ENCODE measurements at places on chromosomes 5 and 9. TPM values are rescaled to one million over a fixed set of nuclear protein-coding genes. Genes with fewer than 3 reads are reported as not detected.
A peak's percentile ranks its signal among the peaks of the same experiment; 100 is the strongest.

The RGS3 gene
- 33.0 TPM for polyA plus RNA-seq

The GDNF gene
- polyA plus RNA-seq: 4.2 TPM

The CAAP1 gene
- polyA plus RNA-seq: 34.7 TPM

The ACTBL2 gene
- 0.01 TPM for polyA plus RNA-seq

The CDO1 gene
- polyA plus RNA-seq: 5.7 TPM

The CCDC152 gene
- 30.3 TPM for polyA plus RNA-seq

DNA sequence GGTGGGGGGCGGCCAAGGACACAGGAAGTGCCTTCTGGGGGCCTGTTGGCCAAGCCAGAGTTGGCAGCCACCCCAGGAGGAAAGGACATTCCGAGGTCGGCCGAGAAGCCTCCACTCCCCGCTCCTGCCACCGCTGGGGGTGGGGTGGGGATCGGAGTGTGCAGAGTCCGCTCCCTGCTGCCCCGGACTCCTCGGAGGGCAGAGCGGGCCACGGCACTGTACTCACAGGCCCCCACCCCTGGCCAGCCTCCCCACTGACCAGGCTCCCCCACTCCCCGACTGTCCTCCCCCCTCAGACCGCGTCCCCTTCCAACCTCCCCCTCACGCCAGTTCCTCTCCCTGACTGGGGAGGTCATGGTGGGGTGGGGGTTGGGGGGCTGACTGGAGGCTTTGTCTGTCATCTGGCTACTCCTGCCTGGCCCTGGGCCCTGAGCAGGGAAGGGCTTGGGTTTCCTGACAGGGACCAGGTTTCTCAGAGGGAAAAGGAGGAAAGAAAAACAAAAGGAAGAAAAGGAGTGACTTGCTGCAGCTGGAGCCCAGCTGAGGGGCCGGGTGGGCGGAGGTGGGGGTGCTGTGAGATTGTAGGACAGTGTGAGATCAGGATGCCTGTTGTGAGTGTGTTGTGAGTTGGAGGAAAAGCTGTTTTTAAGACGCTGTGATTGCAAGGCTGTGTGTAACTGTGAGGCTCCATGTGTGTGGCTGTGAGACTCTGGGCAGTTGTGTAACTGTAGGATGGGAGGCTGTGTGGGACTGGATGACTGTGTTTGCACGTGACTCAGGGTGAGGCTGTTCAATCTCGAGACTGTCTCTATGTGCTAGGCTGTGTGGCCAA is 29.7 kb downstream of the CNTFR start:
- peaks cover 39% of the 10 kb centered on the region for H3K27me3 ChIP-seq
- peak overlapping the region; percentile 39 for H3K27ac ChIP-seq
- H3K36me3 ChIP-seq: peaks cover 3% of the 10 kb centered on the region
- H3K4me1 ChIP-seq: peaks cover 11% of the 10 kb centered on the region
- H3K4me3 ChIP-seq: no peak overlapping the region
- DNase-seq: no peak

- H3K36me3 ChIP-seq: peaks cover 26% of the 10 kb centered on the region
- H3K4me1 ChIP-seq: peaks cover 4% of the 10 kb centered on the region
- no peaks in the 10 kb centered on the region for H3K27me3 ChIP-seq
- no peak overlapping the region for H3K27ac ChIP-seq
- no peak overlapping the region for H3K4me3 ChIP-seq
- no peak for DNase-seq
Measured at GRCh38 chr9:35562895-35563780, 41.9 kb upstream of the TESK1 start.

DNA sequence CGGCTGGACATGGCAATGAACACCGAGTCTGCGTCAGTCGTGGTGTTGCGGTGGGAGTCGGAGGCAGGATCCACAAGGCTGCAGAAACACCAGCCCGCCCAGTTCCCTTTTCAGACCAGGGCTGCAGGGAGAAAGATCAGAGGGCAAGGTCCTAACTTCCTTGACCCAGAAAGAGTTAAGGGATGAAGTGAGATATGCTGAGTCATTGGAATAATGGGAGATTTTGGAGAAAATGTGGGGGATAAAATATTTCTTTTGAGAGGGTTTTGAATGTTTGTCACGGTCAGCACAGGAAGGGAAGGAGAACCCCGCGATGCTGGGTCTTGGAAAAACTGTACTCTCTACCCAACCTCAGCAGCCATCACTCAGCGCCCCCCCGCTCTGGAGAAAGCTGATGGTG is 416.0 kb downstream of the ICE1 start:
- DNase-seq: no peak
- H3K4me1 ChIP-seq: no peaks in the 10 kb centered on the region
- no peaks in the 10 kb centered on the region for H3K36me3 ChIP-seq
- H3K4me3 ChIP-seq: no peak overlapping the region
- no peaks in the 10 kb centered on the region for H3K27me3 ChIP-seq
- no peak overlapping the region for H3K27ac ChIP-seq

DNA sequence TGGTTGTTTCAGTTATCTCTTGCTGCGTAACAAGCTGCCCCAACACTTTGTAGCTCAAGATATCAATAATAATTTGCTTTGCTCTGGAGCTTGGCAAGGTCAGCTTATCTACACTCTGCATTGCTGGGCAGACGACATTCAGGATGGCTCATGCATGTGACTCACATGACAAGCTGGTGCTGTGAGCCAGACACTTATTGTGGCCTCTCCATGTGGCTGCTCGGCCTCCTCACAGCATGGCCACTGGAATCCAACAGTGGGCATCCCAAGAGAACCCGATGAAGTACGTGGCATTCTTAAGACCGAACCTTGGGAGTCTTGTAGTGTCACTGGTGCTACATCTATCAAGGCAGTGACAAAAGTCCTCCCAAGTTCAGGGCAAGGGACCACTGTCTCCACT is 94.2 kb upstream of the MVB12B start:
- no peaks in the 10 kb centered on the region for H3K4me1 ChIP-seq
- no peak overlapping the region for H3K4me3 ChIP-seq
- H3K27ac ChIP-seq: no peak overlapping the region

DNA sequence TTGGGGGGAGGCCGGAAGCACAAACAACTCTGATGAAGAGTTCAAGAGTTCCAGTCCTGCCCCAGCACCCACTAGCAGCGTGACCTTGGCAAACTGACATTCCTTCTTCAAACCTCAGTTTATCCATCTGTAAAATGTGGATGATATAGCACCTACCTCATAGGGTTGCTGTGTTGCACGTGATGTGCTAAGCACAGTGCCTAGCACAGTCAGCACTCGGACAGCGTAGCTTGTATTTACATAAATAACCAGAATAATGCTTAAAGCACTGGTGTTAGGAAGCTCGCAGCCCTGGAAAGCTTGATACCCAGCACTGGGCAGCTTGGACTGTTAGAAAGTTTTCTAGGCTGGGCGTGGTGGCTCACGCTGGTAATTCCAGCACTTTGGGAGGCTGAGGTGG is 5.1 kb downstream of the PKN3 start:
- DNase-seq: no peak
- no peaks in the 10 kb centered on the region for H3K27me3 ChIP-seq
- no peaks in the 10 kb centered on the region for H3K36me3 ChIP-seq
- no peaks in the 10 kb centered on the region for H3K4me1 ChIP-seq

DNA sequence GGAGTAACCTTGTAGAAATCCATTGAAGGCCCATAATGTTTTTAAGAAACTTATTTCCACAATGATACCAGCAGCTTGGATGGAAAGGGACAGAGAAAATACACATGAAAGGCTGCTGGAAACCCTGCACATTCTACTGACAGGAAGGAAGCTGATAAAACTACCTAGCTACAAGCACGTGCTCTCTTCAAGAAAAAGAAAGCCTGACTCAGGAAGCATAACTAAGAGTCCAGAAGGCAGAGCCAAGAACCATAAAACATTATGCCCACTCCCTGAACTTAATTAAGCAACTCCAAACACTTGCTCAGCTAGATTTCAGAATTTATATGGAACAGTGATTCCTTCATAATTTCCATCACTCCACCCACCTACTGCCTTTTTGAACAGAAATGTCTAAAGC is 430.8 kb downstream of the SEMA5A start:
- no peak for DNase-seq
- H3K4me3 ChIP-seq: no peak overlapping the region
- no peak overlapping the region for H3K27ac ChIP-seq
- H3K27me3 ChIP-seq: no peaks in the 10 kb centered on the region

- no peak overlapping the region for H3K4me3 ChIP-seq
- no peaks in the 10 kb centered on the region for H3K36me3 ChIP-seq
- no peaks in the 10 kb centered on the region for H3K4me1 ChIP-seq
- no peak overlapping the region for H3K27ac ChIP-seq
- no peaks in the 10 kb centered on the region for H3K27me3 ChIP-seq
Measured at GRCh38 chr5:10665799-10666198, 95.2 kb downstream of the DAP start.

DNA sequence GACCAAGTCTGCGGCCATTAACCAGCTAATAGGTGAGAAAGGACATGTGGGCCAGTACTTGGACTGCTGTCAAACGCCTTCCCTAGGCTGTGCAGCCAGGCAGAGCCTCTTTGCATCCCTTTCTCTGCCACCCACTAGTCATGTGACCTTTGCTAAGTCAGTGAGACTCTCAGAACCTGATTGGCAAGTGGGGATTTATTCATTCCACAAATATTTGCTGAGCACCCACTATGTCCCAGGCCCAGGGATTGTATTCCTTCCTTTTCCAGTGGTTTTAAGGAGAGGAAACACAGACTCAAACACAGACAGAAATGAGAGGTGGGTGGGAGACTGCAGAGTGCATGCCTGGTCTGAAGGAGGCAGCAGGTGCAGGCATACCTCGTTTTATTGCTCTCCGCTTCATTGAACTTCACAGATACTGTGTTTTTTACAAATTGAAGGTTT is 71.6 kb upstream of the GALNT10 start:
- no peaks in the 10 kb centered on the region for H3K4me1 ChIP-seq
- H3K27ac ChIP-seq: no peak overlapping the region
- no peak for DNase-seq
- no peaks in the 10 kb centered on the region for H3K36me3 ChIP-seq
- no peaks in the 10 kb centered on the region for H3K27me3 ChIP-seq

DNA sequence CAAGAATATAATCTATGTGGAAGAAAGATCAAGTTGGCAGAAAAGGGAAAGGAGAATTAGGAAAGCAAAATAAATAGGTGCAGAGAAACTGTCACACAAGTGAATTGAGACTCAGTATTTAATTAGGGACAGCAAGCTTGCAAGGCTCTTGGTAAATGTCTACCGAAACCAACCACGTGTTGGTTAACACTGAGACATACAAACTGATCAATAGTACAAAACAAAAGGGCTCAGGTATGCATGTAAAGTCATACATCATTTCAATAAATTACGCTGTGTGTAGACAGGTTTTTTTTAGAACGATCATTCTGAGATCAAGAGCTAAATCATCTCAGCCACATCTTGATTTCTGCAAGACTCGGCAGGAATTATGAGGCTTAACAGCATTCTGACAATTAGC is 225.4 kb downstream of the EBF1 start:
- no peaks in the 10 kb centered on the region for H3K36me3 ChIP-seq
- no peaks in the 10 kb centered on the region for H3K4me1 ChIP-seq
- peaks cover 2% of the 10 kb centered on the region for H3K27me3 ChIP-seq
- no peak overlapping the region for H3K27ac ChIP-seq

DNA sequence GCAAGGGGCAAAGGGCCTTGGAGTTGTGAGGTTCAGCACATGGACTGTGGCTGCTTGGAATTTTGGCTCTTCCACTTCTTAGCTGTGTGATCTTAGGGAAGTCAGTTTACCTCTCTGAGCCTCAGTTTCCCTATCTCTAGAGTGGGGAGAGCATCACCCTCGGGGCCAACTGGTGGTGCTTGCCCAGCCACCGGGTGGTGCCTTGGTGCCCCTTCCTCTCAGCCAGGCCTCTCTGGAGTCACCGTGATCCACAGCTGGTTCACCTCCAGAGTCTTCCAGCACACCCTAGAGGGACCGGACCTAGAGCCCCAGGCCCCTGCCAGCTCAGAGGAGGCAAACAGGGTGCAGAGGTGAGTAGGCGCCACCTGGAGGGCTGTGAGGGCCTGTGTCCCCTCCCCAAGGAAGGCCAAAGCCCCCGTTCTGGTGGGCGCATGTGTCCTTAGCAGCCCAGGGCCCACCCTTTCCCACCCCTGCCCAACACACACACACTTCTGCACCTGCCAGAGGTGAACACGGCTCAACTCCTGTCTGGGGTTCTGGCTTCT is 7.7 kb downstream of the ADGRD2 start:
- no peak overlapping the region for H3K27ac ChIP-seq
- peaks cover 26% of the 10 kb centered on the region for H3K27me3 ChIP-seq
- no peaks in the 10 kb centered on the region for H3K36me3 ChIP-seq
- no peaks in the 10 kb centered on the region for H3K4me1 ChIP-seq
- H3K4me3 ChIP-seq: no peak overlapping the region
- DNase-seq: no peak

DNA sequence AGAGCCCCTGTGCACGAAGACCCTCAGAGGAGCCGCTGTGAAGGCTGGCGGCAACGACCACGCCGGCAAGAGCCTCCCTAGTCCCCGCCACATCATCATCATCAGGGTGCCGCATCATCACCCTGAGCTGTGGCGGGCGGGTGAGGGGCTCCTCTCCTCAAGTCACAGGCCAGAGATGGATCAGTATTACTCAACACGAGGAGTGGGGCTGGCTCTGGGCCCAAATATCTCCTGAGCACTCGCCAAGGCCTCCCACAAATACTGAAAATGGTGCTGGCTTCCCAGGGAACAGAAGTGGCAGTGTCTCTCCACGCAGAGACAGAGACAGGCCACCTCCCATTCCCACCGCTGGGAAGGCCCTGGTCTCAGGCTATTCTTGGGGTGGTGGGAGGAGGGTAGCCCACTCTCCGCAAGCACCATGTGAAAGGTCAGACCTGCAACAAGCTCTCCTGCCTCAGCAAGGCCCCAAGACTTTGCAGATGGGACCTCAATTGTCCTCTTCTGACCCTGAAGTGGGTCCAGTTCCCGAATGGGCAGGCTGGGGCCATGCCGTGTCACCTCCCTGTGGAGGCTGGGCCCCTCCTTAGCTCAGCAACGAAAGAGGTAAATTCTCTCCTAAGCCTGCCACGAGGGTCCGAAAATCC is 39.3 kb upstream of the ZNF354A start:
- no peaks in the 10 kb centered on the region for H3K27me3 ChIP-seq
- H3K36me3 ChIP-seq: no peaks in the 10 kb centered on the region
- no peaks in the 10 kb centered on the region for H3K4me1 ChIP-seq
- H3K4me3 ChIP-seq: no peak overlapping the region
- DNase-seq: no peak

GRCh38 chr9:32603914-32604852 is 31.2 kb upstream of the NDUFB6 start:
- no peaks in the 10 kb centered on the region for H3K4me1 ChIP-seq
- H3K4me3 ChIP-seq: no peak overlapping the region
- H3K27ac ChIP-seq: no peak overlapping the region
- no peak for DNase-seq

- DNase-seq: no peak
- no peak overlapping the region for H3K27ac ChIP-seq
Measured at GRCh38 chr9:36956908-36957307, 77.2 kb downstream of the PAX5 start.

DNA sequence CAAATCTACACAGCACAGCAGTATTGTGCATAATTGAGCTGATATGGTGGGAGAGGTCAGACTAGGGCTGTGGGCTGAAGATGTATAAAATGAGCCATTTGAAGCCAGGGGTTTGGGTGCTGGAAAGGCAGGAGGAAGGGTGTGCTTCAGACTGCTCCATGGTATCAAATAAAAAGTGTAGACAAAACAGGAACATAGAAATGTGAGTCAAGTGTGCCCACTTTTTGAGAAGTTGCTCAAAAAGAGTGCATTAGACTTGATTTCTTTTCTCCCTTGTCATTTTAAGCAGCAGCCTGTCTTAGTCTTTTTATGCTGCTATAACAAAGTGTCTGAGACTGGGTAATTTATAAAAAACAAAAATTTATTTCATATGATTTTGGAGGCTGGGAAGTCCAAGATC is 55.8 kb upstream of the ZFAND5 start:
- no peak overlapping the region for H3K4me3 ChIP-seq
- H3K27me3 ChIP-seq: no peaks in the 10 kb centered on the region
- no peaks in the 10 kb centered on the region for H3K4me1 ChIP-seq
- H3K36me3 ChIP-seq: no peaks in the 10 kb centered on the region
- no peak overlapping the region for H3K27ac ChIP-seq

Measured in large intestine (tissue), 12 donors.